HCT116 (cell line): ENCODE measurements at places on chromosomes 7 and 10.

DNA sequence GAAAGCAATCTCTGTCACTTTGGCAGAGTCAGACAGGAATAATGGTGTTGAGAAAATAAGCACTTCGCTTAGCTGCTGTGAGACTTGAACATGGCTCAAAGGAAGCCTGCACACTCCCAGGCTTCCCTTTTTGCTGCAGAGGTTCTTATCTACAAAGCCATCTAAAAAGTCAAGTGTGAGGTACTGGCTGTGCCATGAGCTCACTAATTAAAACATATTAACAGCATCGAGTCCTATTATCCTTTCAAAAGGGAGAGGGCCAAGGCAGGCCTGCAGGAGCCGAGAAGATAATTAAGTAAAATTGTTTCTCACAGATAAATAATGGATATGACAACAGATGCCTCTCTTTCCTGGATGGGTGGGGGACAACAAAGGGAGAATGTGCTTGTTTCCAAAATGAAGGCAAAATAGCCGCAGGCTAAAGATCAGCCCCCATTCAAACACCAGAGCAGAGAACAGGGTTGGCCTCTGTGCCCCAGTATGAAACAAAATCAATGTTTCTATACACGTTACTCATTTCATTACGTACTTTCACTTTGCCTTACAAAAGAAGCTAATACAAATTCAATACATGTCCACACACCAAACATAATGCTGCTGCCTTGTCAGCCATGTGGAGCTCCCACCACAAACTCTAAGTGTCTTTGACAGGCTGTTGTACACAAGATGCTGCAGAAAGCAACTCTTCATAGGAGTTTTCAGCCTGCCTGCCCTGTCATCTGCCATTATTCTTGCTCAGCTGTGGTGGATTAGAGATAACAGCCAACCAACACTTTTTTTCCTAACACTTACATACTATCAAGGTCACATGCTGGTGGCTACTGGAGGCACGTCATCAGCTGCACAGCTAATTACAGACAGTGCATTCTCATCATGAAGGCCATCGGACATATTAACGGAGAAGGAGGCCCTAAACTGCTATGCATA, 55.3 kb downstream of the ELAPOR2 start:
- no peak for DNase-seq

DNA sequence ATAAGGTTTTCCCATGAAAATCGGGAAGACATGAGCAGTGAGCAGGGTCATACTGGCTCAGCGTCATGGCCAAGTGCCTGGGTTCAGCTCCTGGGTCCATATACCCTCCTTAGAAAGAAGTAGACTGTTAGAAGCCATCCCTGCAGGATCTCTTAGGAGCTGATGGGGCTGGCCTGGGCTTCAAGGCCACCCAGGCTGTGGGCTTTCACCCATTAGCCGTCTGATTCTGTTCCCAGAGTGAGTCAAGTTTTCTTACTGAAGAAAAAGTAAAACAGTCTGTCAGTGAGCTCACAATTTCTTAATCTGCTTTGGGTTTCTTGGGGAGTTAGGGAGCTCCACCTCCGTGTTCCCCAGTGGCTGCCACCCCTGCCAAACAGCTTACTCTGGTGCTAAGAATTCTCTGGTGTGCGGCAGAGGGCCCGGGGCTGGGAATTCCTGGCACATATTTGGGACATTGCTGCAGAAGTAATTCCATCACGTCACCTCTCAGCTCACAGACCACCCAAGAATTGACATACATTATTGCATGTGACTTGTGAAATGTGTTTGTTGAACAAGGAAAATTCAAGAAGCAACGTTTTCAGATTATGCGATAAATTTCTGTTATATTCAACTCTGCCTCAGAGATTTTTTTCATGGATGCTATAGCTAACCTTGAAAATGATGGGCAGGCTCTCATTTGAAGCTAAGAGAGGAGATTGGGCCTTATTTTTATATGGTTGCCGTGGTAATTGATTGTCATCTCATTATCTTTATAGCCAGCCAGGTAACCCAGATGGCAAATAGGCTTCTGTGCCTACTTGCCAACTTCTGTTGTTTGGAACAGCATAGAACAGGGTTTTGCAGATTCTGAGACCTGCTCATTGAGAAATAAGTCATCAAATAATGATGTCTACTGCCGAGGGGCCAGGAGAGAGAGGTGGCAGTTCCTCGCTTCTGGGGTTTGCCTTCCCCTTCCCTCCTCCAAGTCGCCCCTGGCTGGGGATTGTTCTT, 166.4 kb downstream of the CHN2 start:
- no peak for DNase-seq

DNA sequence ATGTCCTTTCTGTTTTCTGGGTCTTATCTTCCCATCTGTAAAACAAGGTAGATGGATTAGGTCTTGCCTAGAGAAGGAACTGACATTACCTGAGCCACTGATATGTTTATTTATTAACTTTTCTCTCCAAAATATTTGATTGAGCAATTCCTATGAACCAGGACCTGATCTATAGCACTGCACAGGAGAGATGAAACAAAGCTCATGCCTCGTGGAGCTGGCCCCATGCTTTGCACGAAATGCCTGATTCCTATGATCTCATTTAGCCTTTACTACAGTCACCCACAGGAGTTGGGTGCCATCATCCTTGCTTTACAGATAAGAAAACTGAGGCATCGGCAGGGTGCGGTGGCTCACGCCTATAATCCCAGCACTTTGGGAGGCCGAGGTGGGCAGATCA, 48.2 kb upstream of the ZMIZ1 start:
- no peak for DNase-seq

DNA sequence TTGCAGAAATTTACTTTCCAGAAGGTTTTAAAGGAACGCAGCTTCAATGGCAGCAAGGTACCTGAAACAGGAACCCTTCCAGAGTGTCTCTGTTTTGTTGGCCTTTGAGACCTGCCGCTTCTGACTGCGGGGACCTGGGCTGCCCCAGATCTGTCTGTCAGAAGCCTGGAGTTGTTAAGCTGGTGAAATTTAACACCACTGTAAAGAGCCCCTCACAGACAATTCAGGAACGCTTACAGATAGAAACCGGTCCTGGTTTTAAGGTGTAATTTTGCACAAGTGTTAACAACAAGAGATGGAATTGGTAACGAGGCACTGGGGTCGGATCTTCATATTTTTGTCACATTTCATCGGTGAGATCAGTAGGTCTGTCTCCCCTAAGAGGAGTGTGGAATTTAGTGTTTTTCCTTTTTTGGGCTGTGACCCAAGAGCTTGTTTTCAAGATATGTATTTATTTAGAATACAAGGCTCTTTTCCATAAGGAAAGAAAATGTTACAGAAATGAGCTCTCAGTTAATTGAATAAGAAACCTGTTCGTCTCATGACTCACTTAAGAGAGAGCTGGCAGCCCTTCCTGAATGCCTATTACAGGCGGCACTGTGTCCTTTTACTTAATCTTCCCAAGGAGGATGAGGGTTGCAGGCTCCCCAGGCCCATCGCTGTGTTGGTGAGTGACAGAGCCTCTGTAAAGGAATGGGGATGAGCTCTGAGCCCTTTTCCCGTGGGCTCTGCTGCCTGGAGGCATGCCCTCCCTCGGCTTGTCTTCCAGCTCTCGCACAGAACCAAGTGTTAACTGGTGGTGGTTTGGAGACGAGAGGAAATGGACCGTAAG, 168.7 kb downstream of the CUX1 start:
- no peak for DNase-seq

DNA sequence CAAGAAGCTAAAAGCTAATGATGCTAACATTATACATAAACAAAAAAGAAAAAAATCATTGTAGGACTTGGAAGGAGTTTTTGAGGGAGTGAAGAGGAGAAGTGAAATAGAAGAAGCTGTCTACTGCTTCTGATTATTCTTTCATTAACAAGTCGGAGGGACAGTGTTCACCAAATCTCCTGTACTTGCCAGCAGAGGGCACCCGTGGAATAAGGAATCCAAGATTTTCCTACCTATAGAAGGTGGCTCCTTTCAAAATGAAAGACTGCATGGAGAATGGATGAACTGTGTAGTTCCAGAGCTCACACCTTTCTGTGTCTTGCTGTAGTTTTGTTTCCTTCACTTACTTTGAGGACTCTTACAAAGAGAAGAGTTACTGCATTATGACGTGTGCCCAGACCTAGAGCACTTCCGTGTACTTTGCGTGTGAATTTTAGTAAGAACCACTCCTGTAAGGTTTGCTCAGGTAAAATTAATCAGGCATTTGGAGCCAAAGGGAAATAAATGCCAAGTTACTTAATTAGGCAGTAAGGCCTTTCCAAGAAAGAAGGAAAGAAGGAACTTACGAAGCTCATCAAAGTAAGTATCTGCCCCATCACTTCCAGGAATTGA, 145.1 kb downstream of the SEMA3D start:
- DNase-seq: peak; percentile 62

DNA sequence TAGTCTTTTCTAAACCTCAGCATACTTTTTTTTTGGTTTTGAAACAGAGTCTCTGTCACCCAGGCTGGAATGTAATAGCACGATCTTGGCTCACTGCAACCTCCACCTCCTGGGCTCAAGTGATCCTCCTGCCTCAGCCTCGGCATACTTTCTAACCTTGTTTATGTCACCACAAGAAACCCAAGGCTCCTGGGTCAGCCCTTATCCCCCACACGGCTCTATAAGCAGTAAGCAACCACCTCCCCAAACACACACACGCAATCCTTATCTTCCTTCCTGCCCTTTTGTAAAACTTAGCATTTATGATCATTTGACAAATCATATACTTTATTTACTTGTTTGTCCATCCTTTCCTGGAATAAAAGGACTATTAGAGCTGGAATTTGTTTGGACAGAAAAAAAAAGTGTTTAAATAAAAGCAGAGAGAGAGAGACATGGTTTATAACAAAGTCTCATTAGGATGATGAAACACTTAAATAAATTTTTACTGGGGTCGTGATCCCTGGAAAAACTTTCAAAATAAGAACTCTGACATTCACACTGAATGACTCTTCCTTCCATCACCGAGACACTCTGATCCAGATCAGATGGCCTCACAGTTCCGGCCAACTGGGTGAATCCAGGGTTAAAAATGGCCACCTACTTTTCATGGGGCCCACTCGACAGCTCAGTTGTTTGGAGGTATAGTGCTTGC, 72.7 kb upstream of the PIK3CG start:
- DNase-seq: no peak

DNA sequence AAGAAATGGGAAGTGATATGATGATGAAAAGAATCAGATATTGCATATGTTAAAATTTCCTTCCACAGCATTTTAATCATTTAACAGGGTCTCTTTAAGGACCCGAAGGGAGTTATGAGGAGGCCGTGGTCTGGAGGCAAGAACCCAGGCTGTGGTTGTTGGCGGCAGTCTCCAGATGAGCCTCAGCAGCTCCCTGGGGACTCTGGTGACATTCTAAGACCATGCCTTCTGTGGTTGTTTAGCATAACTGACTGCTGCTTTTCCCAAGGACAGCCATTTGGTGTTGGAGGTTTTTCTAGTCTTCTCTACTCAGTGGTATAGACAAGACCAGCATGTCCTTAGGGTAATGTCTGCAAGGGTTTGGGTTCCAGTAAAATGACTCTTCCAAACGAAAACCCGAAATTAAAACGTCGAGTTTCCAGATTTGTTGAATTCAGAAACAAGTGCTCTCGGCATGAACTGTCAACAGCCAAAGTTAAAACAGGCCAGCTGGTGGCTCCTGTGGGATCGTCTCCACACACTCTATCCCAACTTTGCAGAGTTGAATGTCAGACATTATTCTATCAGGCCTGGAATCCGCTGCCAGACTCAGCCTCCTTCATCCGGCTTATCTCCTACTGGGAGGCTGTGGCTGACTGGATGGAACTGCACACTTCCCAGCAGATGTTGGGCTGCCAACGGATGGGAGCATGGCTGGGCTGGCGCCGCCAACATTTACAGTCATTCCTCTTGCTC, 183.1 kb downstream of the TAX1BP1 start:
- no peak for DNase-seq

GRCh38 chr7:33807779-33808482, 97.4 kb upstream of the BMPER start:
- DNase-seq: peak; percentile 10

- DNase-seq: no peak
Measured at GRCh38 chr10:1544209-1544673, 193.1 kb downstream of the ADARB2 start.

DNA sequence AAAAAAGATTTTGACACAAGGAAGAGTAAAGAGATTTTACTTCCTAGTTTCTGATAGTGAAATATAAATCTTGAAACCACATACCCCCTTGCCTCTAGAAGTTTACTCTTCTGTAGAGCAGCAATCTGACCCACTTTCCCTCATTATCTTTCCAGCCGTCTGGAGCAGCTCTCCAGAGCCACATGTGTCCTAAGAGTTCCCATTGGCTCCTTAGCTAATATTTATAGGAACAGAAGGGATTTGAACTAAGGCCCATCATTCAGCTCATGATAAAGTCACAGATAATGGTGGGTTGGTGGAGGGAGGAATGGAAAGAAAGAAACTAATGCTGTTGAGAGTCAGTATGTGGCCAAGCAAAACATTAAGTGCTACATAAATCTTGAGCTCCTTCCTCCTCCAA, 121.8 kb downstream of the INHBA start:
- DNase-seq: no peak

GRCh38 chr10:82942286-82943099, 1067.5 kb downstream of the NRG3 start:
- no peak for DNase-seq

DNA sequence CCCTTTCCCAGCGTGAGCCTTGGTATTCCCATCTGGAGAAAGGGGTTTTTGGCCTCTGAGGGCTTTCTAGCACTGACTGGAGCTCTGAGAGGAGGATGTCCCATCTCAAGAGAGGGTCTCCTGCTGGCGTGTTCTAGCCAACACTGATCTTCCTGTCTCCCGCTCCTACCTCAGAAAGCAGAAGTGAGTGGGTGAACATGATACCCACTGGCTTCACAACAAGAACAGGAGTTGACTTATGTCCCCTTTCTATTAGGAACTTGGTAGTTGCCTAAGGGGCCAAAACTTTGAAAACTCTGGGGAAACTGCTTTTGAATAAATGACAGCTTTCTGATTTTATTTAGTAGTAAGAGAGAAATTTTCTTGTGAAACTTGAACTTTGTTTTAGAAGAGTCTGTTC, 113.1 kb upstream of the ADCY1 start:
- DNase-seq: no peak

GRCh38 chr7:8724080-8724718, 290.8 kb downstream of the NXPH1 start:
- no peak for DNase-seq

DNA sequence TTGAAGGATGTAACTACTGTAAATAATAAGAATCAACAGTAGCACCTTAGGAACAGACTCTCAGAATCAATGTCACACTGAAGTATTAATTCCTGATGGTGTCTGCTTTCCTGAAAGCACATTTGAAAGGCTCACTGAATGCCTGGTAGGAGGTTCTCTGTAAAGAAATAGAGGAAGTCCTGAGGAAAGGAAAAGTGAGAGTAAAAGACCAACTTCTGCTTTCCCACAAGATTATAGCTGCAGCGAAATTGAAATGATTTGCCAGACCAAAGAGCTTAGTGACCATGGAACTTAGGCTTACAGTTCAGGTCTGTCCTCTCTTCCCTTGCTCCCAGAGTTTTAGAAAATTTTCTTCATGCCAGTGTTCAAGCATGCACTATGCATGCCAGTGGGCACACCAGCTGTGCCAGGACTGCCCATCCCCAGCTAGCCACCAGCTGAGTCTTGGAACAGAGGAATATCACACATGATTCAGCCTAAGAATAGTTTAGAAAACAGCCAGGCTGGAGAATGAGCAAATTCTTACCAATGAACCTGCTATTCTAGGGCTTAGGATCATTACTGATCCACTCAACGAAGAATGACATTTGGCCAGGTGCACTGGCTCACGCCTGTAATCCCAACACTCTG, 123.2 kb downstream of the HERPUD2 start:
- DNase-seq: no peak
